ENCODE measurements at places on chromosomes 3 and 15.

GRCh38 chr3:149909923-149910322, 60.8 kb downstream of the PFN2 start:
- no peak for DNase-seq

DNA sequence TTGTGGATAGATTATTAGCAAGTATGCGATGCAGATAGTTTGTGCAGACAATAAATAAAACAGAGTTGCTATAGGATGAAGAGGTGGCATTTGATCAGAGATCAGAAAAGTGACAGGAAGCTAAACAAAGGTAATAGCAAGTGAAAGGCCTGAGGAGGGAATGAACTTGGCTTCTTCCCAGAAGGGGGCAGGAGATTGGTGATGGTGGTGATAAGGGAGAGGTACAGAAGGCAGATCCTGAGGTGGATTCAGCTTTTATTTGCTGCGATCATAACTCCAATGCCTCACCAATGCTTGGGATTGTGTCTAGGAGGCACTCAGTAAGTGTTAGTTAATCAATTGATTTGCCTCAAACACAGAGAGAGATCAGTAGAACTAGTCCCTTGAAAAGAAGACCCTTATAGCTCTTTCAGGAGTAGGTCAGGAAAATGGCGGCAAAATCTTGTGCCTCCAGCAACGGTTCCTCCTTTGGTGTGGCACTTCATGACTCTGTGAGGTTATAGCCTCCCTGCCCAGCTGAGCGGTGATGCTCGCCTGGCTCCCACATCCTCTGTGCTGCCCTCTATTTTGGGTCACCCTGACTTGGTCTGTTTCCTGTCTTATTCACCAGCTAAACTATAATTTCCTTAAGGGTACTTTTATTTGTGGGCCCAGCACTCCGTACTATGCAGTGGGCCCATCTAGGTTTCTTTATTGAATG, 37.5 kb downstream of the TGFBR2 start:
- DNase-seq: no peak

- DNase-seq: no peak
These were observed 9.7 kb downstream of the RLBP1 start for GRCh38 chr15:89211678-89212170.

- DNase-seq: no peak
These were observed 2.5 kb upstream of the PLCB2 start for GRCh38 chr15:40310001-40310959.

DNA sequence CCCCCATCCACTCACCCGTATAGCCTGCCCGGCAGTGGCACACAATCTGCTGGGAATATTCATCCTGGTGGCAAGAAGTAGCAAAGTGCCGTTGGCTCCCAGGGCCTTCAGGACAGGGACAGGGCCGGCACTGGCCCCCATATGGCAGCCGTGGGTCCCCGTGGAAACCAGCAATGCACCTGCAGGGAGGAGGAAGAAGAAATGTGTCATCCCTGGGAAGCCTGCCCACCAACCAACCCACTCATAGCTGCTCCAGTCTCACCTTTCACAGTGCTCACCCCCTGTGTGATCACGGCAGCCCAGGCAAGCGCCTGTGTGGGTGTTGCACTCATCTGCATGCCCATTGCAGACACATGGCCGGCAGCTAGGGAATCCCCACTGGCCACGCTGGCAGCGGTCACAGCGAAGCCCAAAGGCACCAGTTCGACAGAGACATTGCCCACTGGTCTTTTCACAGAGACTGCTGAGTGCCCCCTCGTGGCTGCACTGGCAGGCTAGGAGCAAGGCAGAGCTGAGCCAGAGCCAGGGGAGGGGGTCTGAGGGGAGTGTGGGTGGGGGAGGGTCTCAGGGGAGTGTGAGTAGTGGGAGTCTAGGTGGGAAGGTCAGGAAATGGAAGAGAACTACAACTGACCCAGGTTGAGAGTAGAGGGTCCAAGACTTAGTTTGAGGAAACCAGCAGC, 4.5 kb upstream of the USP19 start:
- DNase-seq: no peak

DNA sequence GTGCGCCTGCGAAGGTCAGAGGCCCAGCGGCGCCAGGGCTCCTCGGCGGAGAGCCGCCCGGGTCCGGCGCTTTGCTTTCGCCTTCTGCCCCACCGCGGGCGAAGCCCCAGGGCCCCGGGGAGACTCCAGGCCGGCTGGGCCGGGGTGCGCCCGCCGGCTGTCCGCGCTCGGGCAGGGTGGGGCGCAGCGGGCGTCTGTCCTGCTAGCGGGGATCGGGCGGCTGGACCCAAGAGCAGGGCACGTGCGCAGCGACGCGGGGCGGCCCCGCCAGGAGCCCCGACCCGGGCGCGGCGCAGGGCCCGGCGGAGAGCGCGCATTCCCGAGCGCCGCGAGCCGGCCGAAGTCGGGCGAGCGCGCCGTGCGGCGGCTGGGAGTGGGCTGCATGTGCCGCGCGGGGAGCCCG, 569 bp upstream of the ALDH1A3 start:
- no peak for DNase-seq

DNA sequence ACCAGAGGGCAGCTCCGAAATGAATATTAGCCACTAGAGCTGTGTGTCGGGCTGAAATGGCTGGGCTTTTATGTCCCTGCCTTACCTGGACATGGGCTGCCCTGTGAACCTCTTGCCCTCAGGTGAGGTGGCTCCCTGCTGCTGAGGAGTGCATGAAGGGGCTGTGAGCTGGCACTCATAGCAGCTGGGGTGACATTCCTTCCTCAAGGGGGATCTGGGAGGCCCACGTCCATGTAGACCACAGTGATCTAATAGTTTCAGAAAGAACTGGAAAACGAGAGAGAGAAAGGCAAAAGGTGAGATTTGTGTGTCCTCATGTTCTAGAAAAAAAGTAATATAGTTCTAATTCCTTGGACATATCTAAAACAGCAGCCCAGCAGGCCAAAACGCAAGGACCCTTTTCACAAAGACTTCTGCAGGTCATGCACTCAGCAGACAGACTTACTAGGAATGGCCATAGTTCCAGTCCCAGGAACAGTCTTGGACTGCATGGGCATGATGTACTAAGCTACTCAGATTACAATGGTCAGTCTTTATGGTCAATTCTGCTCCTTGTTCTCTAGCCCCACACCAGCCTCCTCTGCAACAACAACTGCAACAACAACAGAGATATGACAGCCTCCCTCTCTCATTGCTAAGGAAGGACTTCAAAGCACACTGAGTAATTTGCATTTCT, 10.8 kb upstream of the SLC24A5 start:
- no peak for DNase-seq

DNA sequence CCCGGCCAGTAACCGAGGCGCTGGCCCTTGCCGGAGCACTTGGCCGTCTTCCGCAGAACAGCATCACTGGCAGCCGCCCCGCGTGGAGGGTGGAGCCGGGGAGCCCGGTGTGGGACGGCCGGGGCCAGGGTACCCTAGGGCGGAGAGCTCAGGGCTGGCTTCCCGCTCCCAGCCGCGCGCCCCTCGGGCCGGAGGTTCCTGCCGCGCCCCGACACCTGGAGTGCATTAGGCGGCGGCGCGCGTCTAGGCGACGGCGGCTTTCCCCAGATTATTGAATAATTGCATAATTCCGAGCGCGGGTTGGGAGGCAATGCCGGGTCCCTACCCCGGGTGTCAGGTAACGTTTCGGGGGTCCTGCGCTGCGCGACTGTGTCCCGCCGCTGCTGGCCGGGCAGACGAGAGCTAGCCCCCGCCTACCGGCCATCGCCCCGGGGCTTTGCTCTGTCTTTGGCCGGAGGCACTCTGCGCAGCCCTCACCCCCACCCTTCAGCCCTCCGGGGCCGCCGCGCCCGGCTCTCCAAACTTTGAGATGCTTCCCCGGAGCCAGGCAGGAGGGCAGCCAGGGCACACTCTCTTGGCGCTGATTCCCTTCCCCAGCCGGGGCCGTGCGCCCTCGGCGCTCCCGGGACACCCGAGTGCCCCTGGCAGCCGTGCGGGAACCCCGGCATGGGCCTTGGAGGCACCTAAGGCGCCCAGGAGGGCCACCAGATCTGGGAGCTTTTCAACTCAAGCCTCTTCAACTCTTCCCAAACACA, 749 bp downstream of the ITGA11 start:
- no peak for DNase-seq

DNA sequence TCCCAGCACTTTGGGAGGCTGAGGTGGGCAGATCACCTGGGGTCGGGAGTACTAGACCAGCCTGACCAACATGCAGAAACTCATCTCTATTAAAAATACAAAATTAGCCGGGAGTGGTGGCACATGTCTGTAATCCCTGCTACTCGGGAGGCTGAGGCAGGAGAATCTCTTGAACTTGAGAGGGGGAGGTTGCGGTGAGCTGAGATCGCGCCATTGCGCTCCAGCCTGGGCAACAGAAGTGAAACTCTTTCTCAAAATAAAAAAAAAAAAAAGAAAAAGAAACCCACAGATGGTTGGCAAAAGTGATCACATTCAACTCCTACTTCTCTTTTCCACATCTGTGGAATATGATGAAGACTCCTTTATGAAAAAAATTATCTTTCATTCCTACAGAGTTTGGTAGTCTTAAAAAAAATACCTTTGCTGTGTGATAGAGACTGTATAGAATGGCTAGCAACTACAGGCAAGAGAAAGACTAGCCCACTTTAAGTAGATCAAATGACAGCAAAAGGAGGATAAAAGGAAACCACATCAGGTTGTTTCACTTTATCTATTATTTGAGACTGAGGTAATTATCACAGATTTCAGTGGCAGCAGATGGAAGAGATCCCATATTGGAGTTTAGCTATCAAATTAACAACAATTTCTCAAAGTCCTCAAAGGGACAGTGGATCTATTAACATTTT, 172.9 kb upstream of the TSPAN3 start:
- no peak for DNase-seq

GRCh38 chr3:27340534-27340933, 28.6 kb downstream of the NEK10 start:
- DNase-seq: no peak

- peak; percentile 80 for DNase-seq
These were observed 1006.5 kb downstream of the TBL1XR1 start for GRCh38 chr3:176190755-176191154.

DNA sequence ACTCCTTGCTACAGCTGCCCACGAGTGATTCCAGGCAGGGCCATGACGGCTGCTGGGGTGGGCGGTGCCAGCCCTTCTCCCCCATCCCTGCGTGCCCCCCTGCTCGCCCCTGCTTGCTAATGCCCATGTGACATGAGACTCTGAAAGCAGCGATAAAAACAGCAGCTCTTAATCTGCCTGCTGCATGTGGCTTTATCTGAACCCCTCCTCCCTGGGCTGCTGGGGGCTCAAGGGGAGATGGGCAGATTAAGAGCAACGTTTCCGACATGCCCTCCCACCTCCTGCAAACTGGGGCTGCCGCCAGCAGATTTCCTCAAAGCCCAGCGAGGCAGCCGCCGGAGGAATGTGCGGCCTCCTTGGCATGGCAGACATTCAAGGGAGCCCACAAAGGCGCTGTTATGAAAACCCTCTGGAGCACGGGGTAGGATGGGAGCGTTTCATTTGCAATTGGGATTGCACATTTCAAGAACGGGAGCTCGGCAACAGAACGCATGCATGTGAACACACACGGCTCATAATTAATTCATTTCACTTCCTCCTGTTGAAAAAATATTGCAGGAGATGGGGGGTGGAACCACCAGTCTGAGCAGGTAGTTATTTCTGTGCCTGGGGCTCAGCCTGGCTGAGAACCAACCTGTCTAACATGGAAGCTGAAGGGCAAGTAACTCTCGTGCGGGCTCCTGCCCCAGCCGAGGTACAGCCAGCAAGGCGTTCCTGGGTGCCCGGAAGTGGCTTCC, 504.2 kb upstream of the PROK2 start:
- DNase-seq: peak; percentile 86

DNA sequence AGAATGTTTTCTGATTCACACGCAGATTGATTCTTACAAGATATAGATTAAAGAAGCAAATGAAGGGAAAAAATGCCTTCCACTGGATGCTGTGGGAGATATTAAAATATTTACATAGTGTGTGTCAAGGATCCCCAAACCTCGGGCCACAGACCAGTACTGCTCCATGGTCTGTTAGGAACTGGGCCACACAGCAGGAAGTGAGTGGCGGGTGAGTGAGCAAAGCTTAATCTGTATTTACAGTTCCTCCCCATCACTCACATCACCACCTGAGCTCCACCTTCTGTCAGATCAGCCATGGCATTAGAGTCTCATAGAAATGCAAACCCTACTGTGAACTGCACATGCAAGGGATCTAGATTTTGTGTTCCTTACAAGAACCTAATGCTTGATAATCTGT, 552.6 kb upstream of the GOLIM4 start:
- no peak for DNase-seq

DNA sequence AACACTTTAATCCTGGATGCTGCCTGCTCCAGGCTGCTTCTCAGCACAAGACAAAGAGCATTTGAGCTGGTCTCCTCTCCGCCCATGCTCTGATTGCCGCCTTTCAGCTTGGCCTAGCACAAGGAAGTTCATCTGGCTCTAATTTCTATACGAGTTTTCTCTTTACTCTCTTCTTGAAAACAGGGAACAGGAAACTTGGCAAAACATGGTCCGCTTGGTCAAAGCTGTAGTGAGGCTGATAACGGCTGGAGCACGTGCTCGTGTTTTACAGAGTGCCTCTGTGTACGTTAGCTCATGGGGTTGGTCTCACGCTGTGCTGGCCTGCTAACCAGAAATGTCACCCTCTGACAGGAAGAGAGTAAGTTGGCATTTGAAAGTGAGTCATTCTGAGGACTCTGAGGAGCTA, 19.2 kb downstream of the RARRES1 start:
- no peak for DNase-seq

- no peak for DNase-seq
These were observed 492.6 kb downstream of the RBMS3 start for GRCh38 chr3:29773481-29773880.

GRCh38 chr3:170868577-170869238, 1.3 kb downstream of the RPL22L1 start:
- no peak for DNase-seq

GRCh38 chr15:52441841-52442240, 86.8 kb downstream of the MYO5A start:
- DNase-seq: no peak

DNA sequence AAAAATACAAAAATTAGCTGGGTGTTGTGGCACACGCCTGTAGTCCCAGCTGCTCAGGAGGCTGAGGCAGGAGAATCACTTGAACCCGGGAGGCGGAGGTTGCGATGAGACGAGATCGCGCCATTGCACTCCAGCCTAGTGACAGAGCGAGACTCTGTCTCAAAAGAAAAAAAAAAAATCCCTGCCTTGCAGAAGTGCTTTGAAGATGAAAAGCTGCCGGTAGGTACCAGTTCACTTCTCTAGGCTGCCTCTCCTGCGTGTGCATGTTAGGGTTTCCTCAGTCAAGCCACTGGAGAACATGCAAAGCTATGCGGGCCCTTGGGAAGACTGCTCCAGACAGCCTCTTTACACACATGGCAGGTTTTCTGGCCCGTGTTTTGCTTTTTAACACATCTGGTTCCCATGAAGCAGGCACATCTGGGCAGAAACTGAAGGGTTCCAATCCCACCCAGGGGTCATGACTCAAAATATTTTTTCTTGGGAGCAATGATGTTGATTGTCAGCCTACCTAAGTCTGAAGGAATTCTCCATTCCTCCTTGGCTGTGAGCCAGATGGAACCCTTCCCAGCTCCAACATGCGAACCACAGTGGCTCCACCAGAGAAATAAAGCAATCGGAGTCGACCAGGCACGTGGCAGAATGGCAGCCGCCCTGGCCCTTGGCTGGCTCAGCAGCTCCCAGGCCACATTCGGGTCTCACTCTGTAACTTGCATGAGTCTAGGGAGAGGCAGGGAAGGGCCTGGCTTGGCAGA, 29.6 kb downstream of the MGLL start:
- DNase-seq: peak; percentile 46

- no peak for DNase-seq
These were observed 95.3 kb downstream of the SLC49A4 start for GRCh38 chr3:122890077-122890719.

GRCh38 chr15:43928152-43928551, 101.3 kb downstream of the WDR76 start:
- DNase-seq: no peak

- peak; percentile 84 for DNase-seq
These were observed 38.8 kb upstream of the MLF1 start for GRCh38 chr3:158532099-158532734.

Measured in brain (organoid and tissue), 16 donors.